Caco-2 (cell line): ENCODE measurements at places on chromosomes 12 and 14.
A peak's percentile ranks its signal among the peaks of the same experiment; 100 is the strongest.

GRCh38 chr12:72605975-72606374 is 333.8 kb downstream of the TRHDE start:
- no peak for DNase-seq

DNA sequence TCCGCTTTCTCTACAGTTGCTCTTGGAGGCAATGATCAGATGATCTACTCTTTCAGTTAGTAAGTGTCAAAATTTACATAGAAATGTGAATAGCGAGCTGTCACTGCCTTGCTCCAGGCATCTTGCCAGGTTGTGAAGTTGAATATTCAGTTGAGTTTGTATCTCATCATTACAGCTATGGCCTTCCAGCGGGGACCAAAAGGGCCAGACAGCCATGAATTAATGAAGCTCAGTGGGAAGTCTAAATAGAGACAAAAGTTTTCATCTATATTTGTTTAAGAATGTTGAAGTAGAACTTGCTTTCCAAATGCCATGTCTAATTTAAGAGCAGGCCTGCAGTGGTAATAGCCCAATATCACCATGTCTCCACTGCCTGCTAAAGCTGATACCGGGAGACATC is 387.8 kb downstream of the FLRT2 start:
- no peak for DNase-seq

- no peak for DNase-seq
These were observed 169.2 kb downstream of the SLC41A2 start for GRCh38 chr12:104788840-104789271.

GRCh38 chr12:91722072-91722471 is 423.6 kb downstream of the BTG1 start:
- no peak for DNase-seq

DNA sequence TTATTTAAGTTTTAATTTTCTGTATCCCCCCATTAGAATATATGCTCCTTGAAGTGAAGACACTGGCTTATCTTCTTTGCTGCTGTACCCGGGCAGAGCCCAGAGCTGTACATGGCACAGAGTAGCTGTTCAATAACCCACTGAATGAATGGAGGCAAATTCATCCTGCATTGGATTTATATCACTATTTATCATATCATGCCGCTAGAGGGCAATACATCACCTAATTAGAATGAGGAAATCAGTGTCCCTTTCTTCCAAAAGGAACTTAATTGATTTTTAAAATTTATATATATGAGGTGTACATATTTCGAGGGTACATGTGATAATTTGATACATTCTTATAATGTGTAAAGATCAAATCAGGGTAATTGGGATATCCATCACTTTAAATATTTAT is 89.2 kb upstream of the TMEM260 start:
- no peak for DNase-seq

GRCh38 chr12:124395284-124395752 is 100.4 kb downstream of the RFLNA start:
- DNase-seq = no peak

DNA sequence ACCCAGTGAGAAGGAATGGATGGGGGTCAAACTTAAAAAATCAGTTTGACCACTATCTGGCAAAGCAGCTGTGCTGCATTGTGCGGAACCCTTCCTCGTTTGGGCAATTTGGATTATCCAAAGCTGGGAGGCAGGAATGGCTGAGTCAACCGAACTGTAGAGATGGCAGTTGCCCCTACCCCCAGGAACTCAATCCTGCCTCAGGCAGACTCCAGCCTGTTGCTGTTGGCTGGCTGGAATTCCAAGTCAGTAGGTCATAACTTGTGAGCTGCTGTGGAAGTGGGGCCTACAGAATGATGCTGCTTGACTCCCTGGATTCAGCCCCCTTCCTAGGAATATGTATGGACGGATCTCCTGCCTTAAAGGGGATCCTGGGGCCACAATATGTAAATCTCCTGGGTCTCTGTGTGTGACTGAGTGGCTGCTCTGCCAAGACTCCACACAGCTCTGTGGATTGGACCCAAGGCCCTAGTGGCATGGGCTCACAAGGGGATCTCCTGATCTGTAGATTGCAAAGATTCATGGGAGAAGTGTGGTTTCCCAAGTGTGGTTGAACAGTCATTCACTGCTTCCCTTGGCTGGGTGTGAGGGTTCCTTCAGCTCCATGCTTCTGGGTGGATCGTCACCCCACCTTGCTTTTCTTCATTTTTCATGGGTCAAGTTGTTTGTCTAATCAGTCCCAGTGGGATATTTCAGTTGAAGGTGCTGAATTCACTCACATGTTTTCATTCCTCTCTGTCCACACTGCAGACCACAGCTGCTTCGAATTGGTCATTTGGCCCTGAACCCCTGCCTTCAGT is 19.2 kb downstream of the LUM start:
- DNase-seq = no peak

- DNase-seq = no peak
These were observed 139.9 kb downstream of the AKAP6 start for GRCh38 chr14:32468955-32469354.

- no peak for DNase-seq
These were observed 63.2 kb upstream of the ACTN1 start for GRCh38 chr14:69042299-69042698.

- DNase-seq = no peak
These were observed 6.1 kb downstream of the METTL3 start for GRCh38 chr14:21505012-21505553.

DNA sequence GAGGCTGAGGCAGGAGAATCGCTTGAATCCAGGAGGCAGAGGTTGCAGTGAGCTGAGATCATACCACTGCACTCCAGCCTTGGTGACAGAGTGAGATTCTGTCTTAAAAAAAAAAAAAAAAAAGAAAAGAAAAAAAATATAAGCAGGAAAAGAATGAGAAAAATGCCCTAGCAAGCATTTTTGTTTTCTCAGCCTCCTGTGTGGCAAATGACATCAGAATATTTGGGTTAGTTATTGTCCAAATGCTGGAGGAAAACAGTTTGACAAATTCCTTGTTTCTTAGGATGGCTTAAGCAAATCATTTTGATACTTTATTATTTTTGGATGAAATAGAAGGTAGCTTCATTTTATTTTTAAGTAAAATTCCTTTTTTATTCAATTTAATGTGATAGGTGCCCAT is 7.5 kb upstream of the PTPRR start:
- DNase-seq = no peak

- DNase-seq = no peak
These were observed 331.9 kb upstream of the FLRT2 start for GRCh38 chr14:85198001-85198400.

- no peak for DNase-seq
These were observed 31.6 kb downstream of the KLRD1 start for GRCh38 chr12:10339053-10339840.

DNA sequence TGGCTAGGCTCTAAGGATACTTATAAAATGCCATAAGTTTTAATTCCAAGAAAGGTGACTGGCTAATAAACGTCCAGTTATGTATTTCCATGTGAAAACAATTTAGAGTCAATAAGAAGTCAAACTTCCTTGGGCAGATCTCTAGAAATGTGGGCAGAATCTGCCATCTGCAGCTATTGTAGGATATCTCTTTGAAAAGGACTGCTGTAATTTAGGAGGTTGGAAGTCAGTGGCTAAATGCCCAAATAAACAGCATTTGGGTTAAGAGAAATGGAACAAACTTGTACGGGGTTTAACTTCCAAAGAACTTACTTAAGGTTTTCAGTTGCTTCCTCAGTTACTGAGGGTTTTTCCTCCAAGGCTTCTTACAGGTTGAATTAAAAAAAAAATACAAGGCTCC is 121.6 kb downstream of the FIGNL2 start:
- DNase-seq = no peak

DNA sequence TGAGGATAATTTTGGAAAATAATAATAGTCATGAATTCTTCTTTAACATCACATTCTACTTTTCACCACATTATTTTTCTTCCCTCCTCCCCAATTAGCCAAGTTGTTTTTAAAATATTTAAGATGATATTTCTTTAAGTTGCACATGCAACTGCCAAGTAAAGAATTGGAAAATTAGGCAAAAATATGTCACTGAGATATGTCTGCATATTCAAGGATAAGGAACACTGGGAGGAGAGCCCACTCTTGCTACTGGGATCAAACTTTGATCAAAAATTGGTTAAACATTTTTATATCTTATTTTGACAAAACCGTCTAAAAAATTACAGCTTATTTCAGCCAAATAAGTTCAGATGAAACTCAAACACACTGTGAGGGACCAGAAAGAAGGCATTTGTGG is 231.2 kb upstream of the TMTC1 start:
- DNase-seq = no peak

DNA sequence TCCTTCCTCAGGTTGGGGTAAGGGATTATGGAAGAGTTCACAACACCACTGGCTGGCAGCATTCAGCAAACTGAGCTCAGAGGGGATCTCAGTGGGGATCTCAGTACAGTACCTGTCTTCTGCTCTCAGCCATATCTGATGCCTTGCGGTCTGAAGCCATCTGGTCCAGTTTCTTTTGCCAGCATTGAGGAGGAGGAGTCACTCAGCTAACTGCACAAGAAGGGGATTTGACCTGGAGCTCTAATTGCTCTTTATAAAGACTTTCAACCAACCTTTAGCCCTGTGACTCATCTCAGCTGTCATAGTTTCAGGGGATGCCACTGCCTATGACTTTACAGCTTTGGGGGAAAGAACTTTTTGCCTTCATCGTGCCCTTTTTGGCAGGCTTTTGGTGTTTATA is 44.9 kb downstream of the JKAMP start:
- DNase-seq = no peak

- no peak for DNase-seq
These were observed 25.5 kb upstream of the GSC start for GRCh38 chr14:94795372-94795771.

DNA sequence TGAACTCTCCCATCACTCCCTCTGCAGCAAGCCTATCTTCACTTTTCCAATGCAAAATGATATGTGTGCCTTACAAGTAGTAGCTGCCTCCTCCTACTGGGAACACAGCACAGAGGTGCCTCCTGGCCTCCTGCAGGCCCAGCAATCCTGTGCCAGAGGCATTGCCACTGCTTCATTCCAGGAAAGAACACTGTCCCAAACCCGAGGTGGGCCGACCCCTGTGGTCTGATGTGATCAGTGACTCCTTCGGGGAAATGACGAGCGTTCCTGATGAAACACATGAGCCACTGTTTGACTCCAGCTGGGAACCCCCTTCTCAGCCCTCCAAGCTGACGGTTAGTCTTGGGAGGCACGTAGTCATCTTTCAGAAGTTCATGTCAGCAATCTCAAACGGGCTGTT is 19.5 kb downstream of the PSMC1 start:
- no peak for DNase-seq

DNA sequence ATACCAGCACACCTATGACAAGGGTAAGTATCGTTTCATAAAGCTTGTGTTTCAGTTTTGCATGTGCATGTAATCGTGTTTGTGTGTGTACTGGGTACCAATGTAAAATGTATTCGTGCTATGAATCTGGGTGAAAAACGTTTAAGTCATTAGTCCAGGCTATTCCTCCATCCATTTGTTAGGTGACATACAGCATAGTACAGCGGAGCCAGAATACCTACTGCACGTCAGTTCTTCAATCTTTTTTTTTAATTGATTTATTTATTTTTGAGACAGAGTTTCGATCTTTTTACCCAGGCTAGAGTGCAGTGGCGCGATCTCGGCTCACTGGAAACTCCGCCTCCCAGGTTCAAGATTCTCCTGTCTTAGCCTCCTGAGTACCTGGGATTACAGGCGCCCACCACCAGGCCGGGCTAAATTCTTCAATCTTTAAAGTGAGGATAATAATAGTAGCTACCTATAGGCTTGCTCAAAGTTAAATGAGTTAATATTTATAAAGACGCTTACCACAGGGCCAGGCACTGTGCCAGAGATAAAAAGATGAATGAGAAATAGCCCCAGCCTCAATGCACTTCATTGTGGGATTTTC is 661 bp upstream of the RPS26 start:
- no peak for DNase-seq

GRCh38 chr12:54932691-54933090 is 51.9 kb downstream of the TESPA1 start:
- no peak for DNase-seq

- peak; percentile 62 for DNase-seq
These were observed 135.1 kb downstream of the SLC38A1 start for GRCh38 chr12:46133751-46134150.

DNA sequence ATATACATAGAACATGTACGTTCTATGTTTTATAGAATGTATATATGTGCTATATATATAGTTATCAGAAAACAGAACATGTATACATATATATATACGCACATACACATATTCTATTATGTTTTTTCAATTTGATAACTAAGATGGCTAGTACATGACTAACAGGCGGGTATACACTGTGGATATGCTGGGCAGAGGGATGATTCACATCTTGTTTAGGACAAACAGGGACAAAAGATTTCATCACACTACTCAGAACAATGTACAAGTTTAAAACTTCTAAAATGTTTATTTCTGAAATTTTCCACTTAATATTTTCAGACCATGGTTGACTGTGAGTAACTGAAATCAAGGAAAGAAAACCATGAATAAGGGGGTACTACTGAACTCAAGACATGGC is 17.4 kb downstream of the TIMELESS start:
- DNase-seq = no peak

DNA sequence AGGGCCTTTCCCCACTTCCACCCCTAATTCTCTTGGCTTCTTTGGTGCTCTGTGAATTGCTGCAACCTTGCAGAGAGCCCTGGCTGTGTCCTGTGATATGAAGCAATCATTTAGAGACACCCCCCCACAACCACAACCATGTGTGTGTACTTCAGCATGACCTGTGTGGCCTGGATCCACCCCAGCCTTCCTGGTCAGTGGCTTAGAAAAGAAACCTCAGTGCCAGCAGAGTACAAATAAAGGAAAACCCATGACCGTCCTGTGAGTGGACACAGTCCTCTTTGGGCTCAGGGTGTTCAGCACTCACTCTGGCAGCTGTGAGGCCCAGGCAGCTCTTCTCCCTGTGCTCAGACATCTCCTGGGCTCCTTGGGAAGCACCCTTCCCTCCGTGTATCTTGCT is 206.6 kb upstream of the DIO3 start:
- peak; percentile 6 for DNase-seq

- DNase-seq = no peak
These were observed 37.2 kb downstream of the BEGAIN start for GRCh38 chr14:100549834-100550625.

GRCh38 chr14:71355324-71356201 is 448.3 kb downstream of the PCNX1 start:
- no peak for DNase-seq

DNA sequence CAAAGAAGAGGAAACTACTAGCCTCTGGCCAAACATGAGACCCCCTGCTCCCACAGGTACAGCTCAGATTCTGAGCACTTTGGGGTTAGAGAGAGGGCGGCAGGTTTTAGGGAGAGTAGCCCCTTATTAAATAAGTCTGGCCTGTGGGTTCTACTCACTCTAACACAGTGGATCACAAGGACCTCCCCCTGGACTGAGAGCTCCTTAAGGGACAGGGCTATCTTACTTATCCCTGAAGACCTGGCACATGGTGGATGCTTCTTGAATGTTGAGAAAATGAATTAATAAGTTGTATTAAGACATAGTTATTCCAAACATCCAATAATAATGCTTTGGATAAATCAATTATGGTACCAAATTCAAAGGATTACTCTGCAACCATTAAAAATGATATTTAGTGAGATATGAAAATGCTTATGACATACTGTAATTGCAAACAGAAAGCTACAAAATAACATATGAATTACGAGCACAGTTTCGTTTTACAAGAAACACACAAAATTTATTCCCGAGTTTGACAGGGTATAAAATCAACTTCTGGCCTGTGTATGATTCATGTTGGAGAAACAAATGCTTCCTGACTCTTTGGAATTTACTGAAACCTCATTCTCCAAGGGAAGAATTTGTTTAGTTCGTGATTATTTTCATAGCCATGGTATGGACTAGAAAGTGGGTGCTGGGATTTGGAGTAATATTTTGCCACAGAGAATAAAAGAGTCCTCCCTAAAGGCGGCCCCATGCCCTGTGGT is 59.3 kb upstream of the BDKRB2 start:
- no peak for DNase-seq
